Fibroblast of skin of left quadriceps (primary cell): ENCODE measurements at places on chromosomes 12 and 14.

DNA sequence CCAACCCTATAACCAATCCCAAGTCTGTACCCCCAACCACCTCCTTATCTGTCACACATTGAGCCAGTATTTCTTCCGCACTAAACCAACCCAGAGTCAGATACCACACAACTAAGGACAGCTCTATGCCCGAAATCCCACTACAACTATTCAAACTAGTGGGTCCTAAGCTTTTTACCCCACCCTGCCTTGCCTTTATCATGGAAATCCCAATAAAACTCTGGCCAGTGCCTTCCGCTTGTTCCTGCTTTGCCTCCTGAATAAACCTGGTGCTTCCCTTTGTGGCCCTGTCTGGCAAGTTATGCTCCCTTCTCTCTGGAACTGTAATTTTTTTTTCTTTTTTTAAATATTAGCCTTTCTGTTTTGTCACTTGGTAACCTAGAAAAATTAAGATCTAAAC is 493.3 kb upstream of the SYT1 start:
- DNase-seq: no peak

GRCh38 chr12:98280152-98280551 is 235.2 kb upstream of the TMPO start:
- DNase-seq: no peak

GRCh38 chr12:30874455-30875321 is 51.9 kb upstream of the TSPAN11 start:
- no peak for DNase-seq

GRCh38 chr12:57474862-57475261 is 4.8 kb downstream of the ARHGAP9 start:
- DNase-seq: no peak

DNA sequence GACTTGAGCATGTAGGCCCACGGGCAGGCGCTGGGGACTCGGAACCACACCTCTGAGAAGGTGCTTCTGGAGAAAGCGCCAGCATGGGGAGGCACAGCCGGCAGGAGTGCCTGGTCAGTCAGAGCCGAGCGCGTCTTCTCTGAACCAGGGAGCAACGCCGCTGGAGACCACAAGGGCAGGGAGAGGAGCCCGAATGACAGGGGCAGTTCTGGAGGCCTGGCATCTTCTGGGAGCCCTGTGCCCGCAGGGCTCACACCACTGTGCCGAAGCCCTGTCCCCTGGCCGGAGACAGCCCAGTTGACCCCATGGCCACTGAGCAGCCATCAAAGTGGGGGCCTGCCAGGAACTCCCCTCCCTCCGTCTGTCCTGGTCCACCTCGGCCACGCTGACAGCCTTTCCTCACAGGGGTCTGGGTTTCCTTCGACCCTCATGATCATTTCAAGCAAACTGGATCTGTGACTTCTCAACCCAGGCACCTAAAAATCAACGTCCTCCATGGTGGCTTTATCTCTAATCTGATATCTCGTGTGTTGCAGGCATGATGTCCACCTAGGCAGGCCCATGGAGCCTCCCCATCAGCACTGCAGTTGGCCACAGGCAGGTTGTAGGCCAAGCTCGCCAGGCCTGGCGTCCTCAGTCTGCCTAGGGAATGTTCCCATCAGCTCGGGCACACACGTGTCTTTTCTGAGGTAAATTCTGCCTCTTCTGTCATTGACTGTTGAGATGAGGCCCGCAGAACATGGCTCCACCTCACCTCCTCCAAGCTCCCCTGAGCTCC is 299.3 kb upstream of the RTL1 start:
- DNase-seq: no peak

DNA sequence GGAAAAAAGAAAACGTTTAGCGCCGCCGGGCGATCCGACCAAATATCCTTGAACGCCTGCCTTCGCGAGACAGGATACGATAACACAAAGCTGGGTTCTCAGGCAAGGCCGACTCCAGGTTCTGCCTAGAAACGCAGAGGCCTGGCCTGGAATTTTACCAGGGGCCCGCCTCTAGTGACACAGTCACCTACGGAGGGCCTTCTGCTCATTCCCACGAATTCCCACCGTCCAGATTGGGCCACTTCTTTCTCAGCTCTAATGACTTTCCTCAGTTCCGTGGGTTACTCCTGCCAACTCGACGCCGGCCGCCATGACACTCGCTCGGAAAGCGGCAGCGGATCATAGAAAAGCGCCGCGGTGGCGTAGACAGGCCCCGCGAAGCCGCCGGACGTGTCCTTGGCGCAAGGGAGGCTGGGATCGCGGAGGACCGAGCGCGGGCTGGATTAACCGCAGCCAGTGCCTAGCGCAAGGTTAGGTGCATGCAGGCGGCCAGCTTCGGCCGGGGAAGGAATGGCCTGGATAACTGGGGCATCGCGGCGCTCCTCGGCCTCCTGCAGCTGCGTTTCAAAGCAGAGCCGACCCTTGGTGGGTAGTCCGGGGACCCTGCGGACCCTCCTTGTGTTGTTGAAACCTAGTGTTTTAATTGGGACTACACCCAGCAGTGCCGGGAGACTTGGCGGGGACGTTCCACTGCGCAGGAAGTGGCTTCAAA is at the start of gene TRIP11:
TSS of gene TRIP11 (minus strand) at position 341 of the 712 bp plus-strand sequence. CDS start 374 bp downstream, outside the sequence.
- DNase-seq: peak; percentile 78

DNA sequence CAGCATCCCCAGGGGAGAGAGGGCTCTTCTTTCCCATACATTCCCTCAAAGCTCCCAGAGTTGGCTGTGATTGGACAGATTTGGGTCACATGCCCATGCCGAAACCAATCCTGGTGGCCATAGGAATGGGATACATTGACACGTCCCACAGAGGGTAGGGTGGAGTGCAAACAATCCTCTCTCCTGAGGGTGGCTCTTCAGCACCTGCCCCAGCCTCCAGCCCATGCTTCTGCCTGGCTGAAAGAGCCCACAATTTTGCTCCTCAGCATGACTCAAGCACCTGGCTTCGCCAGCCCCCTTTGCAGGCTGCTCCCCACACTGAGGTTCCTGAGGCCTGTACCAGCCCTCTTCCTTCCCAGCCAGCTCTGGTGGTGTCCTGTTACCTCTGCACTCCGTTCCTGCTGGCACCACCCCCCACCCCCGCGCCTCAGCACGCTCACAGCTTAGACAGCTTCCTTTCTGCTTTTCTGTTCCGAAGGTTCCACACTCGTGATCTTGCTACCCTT is 71.7 kb downstream of the CCDC92 start:
- DNase-seq: no peak
